ENCODE measurements at places on chromosomes 6 and 20. TPM values are rescaled to one million over a fixed set of nuclear protein-coding genes. Genes with fewer than 3 reads are reported as not detected.
A peak's percentile ranks its signal among the peaks of the same experiment; 100 is the strongest.

OR2H2 gene
- not detected for total RNA-seq

GRCh38 chr6:69917834-69918233, 51.5 kb downstream of the COL19A1 start:
- DNase-seq = no peak
- no peaks in the 10 kb centered on the region for H3K4me1 ChIP-seq
- no peaks in the 10 kb centered on the region for H3K36me3 ChIP-seq

DNA sequence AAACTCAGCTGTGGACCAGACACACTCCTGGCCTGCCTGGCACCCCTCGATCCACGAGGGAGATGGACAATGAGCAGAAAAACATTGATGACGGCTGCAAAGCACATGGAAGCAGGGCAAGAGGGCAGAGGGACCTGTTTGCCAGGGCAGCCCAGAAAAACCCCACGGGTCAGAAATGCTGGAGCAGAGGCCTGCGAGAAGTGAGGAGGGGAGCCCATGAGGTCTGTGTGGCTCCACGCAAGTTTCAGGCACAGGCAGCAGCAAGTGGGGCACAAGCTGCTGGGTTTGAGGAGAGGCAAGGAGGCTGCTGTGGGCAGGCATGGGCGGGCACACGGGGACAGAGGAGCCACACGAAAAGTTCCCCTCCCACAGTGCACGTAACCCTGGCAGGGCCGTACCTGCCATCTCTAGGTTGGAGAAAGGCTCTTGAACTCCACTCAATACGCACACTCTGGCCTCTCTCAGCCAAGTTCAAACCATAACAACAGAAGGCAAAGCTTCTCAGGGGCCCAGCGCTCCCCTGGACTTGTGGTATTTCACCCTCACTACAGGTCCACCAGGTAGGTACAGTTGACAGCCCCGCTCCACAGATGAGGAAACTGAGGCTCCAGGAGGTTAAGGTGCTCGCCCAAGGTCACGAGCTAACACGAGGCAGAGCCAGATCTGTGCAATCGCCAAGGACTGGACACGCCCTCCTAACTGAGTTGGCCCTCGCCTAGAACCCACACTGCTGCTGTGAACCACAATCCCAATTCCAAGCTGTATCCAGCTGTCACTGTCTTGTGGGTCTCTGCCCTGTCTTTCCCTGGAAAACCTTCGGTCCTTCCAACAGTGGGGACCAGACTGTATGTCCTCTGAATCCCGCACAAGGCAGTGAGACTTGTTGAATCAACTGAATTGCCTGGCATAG, 108.2 kb downstream of the NOL4L start:
- H3K4me3 ChIP-seq = no peak overlapping the region
- H3K36me3 ChIP-seq = peaks cover 21% of the 10 kb centered on the region
- no peak overlapping the region for H3K27ac ChIP-seq
- H3K4me1 ChIP-seq = peaks cover 58% of the 10 kb centered on the region
- no peaks in the 10 kb centered on the region for H3K27me3 ChIP-seq

- H3K4me1 ChIP-seq = no peaks in the 10 kb centered on the region
- no peak overlapping the region for H3K27ac ChIP-seq
- DNase-seq = no peak
- H3K4me3 ChIP-seq = no peak overlapping the region
These were observed 15.1 kb downstream of the PDSS2 start for GRCh38 chr6:107444277-107444676.

- no peaks in the 10 kb centered on the region for H3K36me3 ChIP-seq
- no peaks in the 10 kb centered on the region for H3K4me1 ChIP-seq
- no peak overlapping the region for H3K4me3 ChIP-seq
- no peak overlapping the region for H3K27ac ChIP-seq
These were observed 26.8 kb upstream of the MMP24 start for GRCh38 chr20:35199740-35200139.

DNA sequence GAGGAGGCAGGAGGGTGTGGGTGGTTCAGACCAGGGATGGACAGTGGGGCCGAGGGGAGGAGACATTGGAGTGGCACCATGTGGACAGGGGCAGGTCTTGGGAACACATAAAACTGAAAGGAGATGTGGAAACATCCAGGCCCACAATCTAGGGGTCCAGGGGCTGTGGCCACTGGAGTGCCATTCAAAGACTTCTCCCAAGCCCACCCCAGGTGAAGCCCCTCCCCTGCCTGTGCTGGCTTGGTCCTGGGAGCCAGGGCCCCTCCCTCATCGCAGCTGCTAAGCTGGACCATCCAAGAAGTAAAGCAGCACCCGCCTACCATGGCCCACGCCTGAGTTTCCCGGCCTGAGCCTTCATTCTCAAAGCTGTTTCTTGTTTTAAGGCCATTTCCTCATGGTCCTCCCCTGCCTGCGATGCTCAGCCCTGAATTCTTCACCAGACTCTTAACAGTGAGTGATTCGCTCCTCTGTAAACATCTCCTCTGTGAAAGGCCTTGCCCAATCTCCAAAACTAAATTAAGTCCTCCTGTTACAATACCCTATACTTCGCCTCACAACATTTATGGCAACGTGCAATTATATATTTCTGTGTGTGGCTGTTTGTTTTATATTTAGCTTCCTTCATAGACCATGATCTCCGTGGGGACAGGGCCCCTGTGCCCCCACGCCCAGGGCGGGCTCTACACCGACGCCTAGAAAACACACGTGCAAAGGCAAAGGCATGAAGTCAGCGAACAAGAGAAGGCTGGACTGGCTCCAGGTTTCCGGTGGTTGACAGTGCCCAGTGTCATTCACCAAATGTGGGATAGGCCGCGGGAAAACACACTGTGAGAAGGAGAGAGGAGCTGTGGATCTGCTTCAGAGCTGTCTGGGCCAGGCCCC, 267.8 kb downstream of the ERMARD start:
- H3K4me3 ChIP-seq = no peak overlapping the region
- H3K4me1 ChIP-seq = no peaks in the 10 kb centered on the region
- H3K27ac ChIP-seq = no peak overlapping the region
- DNase-seq = no peak
- H3K27me3 ChIP-seq = no peaks in the 10 kb centered on the region

GRCh38 chr6:170295510-170296422, 4.9 kb upstream of the DLL1 start:
- peak; percentile 47 for DNase-seq
- H3K27ac ChIP-seq = no peak overlapping the region
- peaks cover 53% of the 10 kb centered on the region for H3K4me1 ChIP-seq
- H3K27me3 ChIP-seq = peaks cover 37% of the 10 kb centered on the region

DNA sequence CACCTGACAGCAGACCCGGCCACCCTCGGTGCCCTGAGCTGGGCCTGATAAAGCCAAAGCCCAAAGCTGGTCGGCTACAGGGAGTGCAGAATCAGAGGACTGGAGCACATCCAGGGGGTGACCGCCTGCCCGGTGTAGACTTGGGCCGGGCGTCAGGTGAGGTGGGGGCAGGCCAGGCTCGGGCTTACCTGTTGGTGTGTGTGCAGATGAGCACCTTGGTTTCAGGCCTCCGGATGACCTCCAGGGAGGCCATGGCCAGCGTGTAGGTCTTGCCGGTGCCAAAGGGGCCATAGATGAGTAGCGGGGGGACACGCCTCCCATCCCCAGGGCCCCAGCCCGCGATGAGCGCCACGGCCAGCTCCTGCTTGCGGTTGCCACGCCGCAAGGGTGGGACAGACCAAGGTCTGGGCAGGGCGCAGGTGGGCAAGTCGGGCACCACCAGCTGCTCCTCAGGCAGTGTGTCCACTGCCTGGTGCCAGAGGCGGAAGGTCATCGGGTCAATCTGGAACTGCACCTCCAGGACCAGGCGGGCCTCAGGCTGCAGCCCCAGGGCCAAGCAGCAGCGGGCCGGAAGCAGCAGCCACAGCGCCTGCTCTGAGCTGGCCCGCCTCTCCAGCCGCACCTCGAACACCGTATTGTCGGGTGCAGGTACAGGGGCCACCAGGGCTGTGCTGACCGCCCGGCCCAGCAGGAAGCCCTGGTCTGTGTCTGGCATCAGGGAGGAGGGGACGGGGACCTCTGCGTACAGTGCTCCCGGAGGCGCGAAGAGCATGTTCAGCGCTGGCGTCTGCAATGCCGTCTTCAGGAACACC, 5.7 kb downstream of the HELZ2 start:
- H3K27ac ChIP-seq = peak overlapping the region; percentile 24
- H3K4me3 ChIP-seq = peak overlapping the region; percentile 42
- H3K36me3 ChIP-seq = peaks cover 5% of the 10 kb centered on the region
- H3K4me1 ChIP-seq = peaks cover 36% of the 10 kb centered on the region
- no peaks in the 10 kb centered on the region for H3K27me3 ChIP-seq

DNA sequence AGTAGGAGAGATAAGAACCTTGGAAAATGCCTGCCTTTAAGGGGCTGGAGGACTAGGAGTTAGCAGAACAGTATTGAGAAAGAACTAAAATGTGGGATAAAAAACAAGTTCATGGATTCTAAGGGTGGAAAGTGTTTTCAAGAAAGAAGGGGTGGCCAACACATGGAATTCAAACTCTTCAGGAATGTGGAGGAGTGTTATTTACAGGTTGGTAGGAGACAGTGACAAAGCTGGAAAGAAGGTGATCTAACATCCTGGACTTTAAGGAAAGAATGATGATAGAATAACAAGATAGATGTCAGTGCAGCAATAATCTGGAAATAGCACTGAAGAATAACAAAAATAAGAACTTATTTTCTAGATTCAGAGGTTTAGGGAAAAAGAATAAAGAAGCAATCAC, 54.0 kb upstream of the TNFRSF21 start:
- H3K27ac ChIP-seq = no peak overlapping the region
- DNase-seq = no peak
- no peak overlapping the region for H3K4me3 ChIP-seq
- no peaks in the 10 kb centered on the region for H3K27me3 ChIP-seq

- no peak overlapping the region for H3K27ac ChIP-seq
- peaks cover 13% of the 10 kb centered on the region for H3K36me3 ChIP-seq
- H3K4me3 ChIP-seq = no peak overlapping the region
- no peaks in the 10 kb centered on the region for H3K27me3 ChIP-seq
- H3K4me1 ChIP-seq = no peaks in the 10 kb centered on the region
These were observed 25.9 kb downstream of the MRS2 start for GRCh38 chr6:24428615-24429014.

- H3K4me3 ChIP-seq = no peak overlapping the region
- peaks cover 13% of the 10 kb centered on the region for H3K4me1 ChIP-seq
- DNase-seq = no peak
These were observed 90.9 kb downstream of the PSMG4 start for GRCh38 chr6:3349388-3350251.

- H3K27ac ChIP-seq = no peak overlapping the region
- no peak for DNase-seq
- no peaks in the 10 kb centered on the region for H3K27me3 ChIP-seq
- H3K4me1 ChIP-seq = no peaks in the 10 kb centered on the region
These were observed 299.0 kb upstream of the STXBP5 start for GRCh38 chr6:146905181-146905704.

OPRM1 gene
- not detected for total RNA-seq

E2F3 gene
- 25.2 TPM for total RNA-seq

DNA sequence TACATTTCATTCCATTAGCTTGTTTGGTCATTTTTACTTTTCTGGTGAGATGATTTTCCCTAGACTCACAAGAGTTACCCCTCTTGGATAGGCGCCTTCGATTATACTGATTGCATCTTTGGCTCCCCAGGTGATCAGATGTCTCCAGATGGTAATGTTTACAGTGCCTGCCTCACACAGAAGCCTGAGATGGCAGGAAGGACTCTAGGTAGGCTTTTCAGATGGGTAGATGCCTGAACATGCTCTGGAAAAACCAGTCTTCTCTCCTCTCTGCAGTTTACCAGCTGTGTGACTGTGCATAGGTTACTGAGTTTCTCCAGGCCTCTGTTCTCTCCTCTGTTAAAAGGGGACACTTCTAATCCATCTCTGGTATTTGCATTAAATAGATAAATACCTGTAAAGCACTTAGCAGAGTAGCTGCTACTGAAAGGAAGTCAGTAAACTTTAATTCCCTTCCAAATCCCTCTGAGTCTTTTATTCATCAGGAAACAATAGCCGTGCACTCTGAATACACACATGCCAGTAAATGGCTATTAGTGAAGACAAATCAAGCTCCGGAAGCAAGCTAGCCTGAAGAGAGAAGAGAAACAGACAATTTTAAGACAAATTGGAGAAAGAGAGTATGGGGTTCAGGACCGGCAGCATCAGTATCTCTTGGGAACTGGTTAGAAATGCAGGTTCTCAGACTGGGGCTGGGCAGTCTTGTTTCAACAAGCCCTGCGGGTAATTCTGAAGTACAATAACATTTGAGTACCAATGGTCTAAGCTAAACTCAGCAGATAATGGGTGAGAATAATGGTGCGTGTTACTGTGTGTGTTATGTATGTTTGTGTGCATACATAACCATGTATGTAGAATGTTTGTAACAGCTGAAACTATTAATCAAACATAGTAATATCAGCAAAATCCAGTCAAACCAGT, 139.4 kb downstream of the UST start:
- H3K27ac ChIP-seq = no peak overlapping the region
- H3K27me3 ChIP-seq = no peaks in the 10 kb centered on the region
- H3K4me1 ChIP-seq = no peaks in the 10 kb centered on the region
- no peak for DNase-seq

GRCh38 chr20:52389606-52390005, 198.0 kb upstream of the ZFP64 start:
- no peak for DNase-seq
- no peaks in the 10 kb centered on the region for H3K4me1 ChIP-seq
- H3K4me3 ChIP-seq = no peak overlapping the region
- H3K27me3 ChIP-seq = no peaks in the 10 kb centered on the region
- H3K27ac ChIP-seq = no peak overlapping the region

DUSP15 gene
- not detected for total RNA-seq

WFDC2 gene
- 1.6 TPM for total RNA-seq

KIAA0408 gene
- 6.9 TPM for total RNA-seq

HLA-DOA gene
- total RNA-seq = 0.69 TPM

DNA sequence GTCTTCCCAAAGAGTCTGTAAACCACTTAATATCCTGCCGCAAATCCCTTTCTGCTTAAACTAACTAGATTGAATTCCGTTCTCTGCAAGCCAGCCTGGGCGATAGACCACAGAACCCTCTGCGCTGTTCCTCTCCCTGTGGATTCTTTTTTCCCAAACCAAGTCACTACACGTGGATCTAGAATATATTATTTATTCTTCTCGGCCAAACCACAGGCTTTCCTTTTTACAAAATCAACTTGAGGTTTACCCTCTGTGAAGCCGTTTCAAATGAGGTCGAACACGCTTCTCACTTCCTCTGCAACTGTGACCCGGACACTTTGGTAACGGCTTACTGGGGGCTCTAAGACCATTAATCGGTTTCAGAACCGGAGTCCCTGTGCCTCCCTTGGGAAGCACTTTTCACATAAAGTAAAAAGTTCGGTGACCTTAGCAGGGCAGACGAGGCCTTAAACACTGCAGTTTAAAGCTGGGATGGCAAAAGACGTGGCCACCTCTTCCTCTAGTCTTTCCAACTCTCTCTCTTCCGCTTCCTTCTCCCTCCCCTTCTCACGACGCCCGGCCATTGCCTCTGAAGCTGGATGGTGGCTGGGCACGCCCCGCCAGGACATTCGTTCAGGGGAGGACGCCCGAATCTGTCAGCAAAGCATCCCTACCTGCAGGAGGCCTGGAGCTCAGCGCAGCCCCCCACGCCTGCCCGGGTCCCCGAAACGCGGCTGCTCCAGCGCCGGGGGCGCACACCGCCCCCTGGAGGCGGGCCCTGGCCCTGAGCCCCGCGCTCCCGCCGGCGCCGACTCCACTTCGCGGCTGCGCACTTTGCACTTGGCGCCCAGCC, 55.0 kb upstream of the FOXC1 start:
- peak overlapping the region; percentile 60 for H3K4me3 ChIP-seq
- H3K27ac ChIP-seq = peak overlapping the region; percentile 44
- peak; percentile 72 for DNase-seq
- H3K27me3 ChIP-seq = no peaks in the 10 kb centered on the region
- peaks cover 27% of the 10 kb centered on the region for H3K4me1 ChIP-seq

LY6G6C gene
- not detected for total RNA-seq

FAM217A gene
- total RNA-seq = not detected

GRCh38 chr6:17012421-17013225, 89.2 kb upstream of the STMND1 start:
- no peak overlapping the region for H3K4me3 ChIP-seq
- no peak for DNase-seq
- H3K4me1 ChIP-seq = no peaks in the 10 kb centered on the region
